ENCODE measurements at places on chromosomes 4 and X. TPM values are rescaled to one million over a fixed set of nuclear protein-coding genes. Genes with fewer than 3 reads are reported as not detected.

- no peak for DNase-seq
- no peak overlapping the region for H3K4me3 ChIP-seq
- H3K36me3 ChIP-seq: no peaks in the 10 kb centered on the region
- no peaks in the 10 kb centered on the region for H3K27me3 ChIP-seq
Observed at GRCh38 chr4:39648827-39649558, 10.3 kb upstream of the SMIM14 start.

ENPEP gene
- not detected for total RNA-seq

- H3K27me3 ChIP-seq: peaks cover 2% of the 10 kb centered on the region
- H3K27ac ChIP-seq: no peak overlapping the region
- no peak for DNase-seq
- no peaks in the 10 kb centered on the region for H3K4me1 ChIP-seq
- H3K36me3 ChIP-seq: no peaks in the 10 kb centered on the region
- H3K4me3 ChIP-seq: no peak overlapping the region
Observed at GRCh38 chrX:133913658-133914388, 71.6 kb downstream of the GPC3 start.

PCYT1B gene
- total RNA-seq: not detected

CT45A3 gene
- not detected for total RNA-seq

SSX2 gene
- not detected for total RNA-seq

GRCh38 chr4:7763788-7764187 is 175.9 kb downstream of the AFAP1 start:
- peaks cover 23% of the 10 kb centered on the region for H3K4me1 ChIP-seq
- no peak overlapping the region for H3K4me3 ChIP-seq
- no peak overlapping the region for H3K27ac ChIP-seq
- H3K27me3 ChIP-seq: no peaks in the 10 kb centered on the region
- no peak for DNase-seq

DNA sequence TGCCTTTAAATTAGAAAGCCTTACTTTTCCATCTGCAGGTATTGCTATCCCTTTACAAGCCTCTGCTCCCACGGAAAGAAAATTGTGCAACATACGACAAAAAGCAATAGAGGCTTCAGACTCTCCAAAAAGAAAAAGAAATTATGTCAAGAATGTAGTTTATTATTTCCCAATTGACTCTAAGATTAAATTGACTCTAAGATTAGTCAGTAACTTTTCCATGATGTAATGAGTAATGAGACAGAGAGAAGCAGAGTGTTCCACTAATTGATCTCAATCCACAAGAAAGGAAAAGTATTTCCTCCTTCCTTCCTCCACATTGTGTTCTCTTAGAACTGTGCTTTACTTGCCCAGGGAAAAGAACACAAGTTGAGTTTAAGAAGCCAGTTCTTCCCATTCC is 345.7 kb upstream of the HS3ST1 start:
- H3K4me3 ChIP-seq: no peak overlapping the region
- H3K4me1 ChIP-seq: no peaks in the 10 kb centered on the region
- no peaks in the 10 kb centered on the region for H3K36me3 ChIP-seq
- DNase-seq: no peak
- no peaks in the 10 kb centered on the region for H3K27me3 ChIP-seq
- H3K27ac ChIP-seq: no peak overlapping the region

DNA sequence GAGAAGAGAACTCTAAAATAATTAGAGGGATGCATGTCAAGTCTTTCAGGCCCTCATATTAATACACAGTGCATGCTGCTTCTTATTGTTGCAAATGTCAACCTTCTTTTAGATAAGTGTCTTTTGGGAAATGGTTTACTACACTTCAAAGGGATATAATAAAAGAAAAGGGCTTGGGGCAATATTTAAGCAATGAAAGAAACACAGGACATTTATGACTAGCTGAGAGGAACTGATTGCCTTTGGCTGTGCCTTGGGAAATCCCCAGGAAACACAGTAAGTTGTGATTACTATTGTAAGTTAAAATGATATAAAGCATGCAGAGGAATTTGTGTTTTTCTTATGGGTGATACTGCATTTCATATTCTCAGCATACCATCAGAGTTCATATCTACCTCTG is 1036.2 kb upstream of the GRID2 start:
- no peak overlapping the region for H3K4me3 ChIP-seq
- H3K4me1 ChIP-seq: no peaks in the 10 kb centered on the region
- DNase-seq: no peak
- H3K27ac ChIP-seq: no peak overlapping the region
- H3K36me3 ChIP-seq: no peaks in the 10 kb centered on the region

Data from activated CD8-positive, alpha-beta T cell treated with anti-CD3 and anti-CD28 coated beads, Interleukin-2, amount 10 ng/mL, durations not matched to agents 7 days and 5 days (primary cell).